ENCODE measurements at places on chromosomes 12 and 14. TPM values are rescaled to one million over a fixed set of nuclear protein-coding genes. Genes with fewer than 3 reads are reported as not detected.

TESPA1 gene
- 81.0 TPM for total RNA-seq

STXBP6 gene
- not detected for total RNA-seq

SLC25A47 gene
- not detected for total RNA-seq

MDP1 gene
- total RNA-seq: 16.9 TPM

RGS6 gene
- total RNA-seq: 0.47 TPM

KERA gene
- not detected for total RNA-seq

- DNase-seq: no peak
Measured at GRCh38 chr12:26878661-26879119, 45.7 kb upstream of the ITPR2 start.

DNA sequence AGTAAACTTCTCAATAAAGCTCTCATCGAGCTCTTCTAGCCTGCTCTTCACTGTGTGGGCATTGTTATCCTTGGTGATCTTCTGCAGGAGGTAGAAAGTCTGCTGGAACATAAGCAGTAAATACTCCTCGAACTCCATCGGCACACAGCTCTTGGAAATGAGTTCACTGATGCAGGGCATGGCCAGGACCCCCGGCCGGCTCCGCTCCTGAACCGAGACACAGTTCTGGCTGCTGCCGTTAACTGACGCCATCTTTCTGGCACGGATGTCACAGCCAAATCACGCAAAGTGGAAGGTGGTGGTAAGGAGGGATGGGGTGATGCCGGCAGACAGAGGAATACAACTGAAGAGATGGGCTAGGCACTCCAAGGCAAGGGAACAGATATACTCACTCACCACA, 23.7 kb upstream of the EDDM3A start:
- no peak for DNase-seq

DNA sequence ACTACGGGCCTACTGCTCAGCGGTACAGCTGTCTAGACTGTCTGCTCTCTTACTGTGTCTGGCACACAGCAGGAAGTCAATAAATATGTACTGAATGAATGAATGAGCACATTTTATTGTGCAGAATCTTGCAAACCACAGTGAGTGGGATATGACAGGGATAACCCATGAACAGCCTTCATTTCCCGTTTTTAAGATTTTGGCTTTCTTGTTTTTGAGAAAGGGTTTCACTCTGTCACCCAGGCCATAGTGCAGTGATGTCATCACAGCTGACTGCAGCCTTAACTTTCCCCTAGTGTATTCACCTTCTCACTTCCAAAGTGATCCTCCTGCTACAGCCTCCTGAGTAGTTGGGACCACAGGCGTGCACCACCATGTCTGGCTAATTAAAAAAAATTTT, 203.1 kb downstream of the AEBP2 start:
- DNase-seq: no peak
